NCI-H1436 treated with DMSO at 0.1 percent for 48 hours (cell line): ENCODE measurements at places on chromosomes 3 and 15.

GRCh38 chr3:152403632-152404066, 134.9 kb downstream of the MBNL1 start:
- no peak for DNase-seq

DNA sequence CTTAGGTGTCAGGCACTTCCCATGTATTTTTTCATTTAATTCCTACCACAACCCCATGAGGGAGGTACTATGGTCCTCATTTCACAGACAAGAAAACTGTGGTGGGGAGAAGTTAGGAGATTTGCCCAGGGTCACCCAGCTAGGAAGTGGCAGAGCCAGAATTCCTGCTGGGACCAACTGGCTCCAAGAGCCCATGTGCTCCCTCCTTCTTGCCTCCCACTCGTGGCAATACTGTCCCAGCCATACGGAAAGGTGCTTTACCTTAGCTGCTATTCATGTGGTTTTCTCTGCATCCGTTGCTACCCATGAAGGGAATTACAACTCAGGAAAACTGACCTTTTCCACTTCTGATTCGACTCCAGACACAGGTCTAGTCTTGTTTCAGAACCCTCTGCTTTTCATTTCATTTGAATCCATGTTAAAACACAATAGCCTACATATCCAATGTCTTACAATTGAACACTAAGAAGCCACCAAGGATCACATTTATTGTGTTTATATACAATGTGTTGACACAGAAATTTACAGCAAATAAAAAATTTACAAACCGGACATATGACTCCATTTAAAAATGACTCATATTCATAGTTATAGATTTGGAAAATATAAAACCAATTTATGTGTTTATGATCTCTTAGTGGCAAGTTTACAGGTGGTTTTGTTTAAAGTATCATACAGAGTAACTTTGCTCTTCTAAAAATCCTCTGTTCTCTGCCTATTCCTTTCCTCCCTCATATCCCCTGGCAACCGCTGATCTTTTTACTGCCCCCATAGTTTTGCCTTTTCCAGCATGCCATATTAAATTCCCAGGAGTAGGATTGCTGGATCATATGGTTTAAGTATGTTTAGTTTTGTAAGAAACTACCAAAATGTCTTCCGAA, 58.8 kb downstream of the BTD start:
- DNase-seq: no peak

DNA sequence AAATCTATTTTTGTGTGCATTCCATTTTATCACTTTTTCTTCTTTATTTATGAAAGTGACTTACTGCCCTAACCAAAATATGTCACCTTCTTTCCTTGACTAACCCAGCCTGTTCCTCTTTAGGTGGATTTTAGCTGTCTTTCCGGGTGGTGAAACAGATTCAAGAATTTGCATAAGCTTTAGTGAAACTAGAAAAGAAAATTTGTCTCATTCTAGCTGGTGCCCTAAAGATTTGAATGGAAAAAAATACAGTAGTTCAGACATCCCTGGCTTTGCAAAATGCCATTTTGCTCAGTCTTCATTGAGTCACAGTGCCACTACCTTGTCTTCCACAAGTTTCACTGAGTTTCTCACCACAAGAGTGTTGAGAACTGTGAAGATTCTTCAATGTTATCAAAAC, 28.2 kb upstream of the CCDC50 start:
- DNase-seq: no peak

DNA sequence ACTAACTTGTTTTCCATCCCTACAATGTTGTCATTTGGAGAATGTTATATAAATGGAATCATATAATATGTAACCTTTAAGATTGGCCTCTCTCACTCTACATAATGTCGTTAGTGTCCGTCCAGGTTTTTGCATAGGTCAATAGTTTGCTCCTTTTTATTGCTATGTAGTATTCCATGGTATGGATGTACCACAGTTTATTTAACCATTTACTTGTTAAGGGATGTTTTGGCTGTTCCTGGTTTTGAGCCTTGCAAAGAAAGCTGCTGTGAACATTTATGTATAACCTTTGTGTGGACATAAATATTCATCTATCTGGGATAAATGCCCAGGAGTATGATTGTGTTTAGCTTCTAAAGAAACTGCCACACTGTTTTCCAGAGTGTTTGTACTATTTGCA, 34.1 kb upstream of the SEC22A start:
- DNase-seq: no peak

DNA sequence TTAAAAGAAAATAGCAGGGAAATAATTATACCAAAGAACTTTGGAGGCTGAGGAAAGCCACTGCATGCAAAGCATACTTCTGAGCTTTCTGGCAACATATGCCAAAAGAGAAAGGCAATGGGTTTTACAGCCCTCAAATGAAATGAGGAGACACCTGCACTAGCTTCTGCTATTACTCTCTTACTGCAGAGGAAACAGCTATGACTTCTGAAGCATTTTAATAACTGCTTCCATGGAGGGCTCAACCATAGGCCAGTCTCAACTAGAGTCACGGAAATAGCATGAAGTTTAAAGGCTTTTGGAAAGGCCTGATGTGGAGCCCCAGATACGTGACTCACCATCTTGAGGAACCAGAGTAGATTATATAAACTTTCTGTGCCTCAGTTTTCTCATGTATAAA, 114.8 kb downstream of the OXNAD1 start:
- no peak for DNase-seq

- no peak for DNase-seq
These were observed 18.7 kb downstream of the PLA2G4B start for GRCh38 chr15:41857316-41857715.

- DNase-seq: no peak
These were observed 55.9 kb upstream of the PHLDB2 start for GRCh38 chr3:111803123-111803593.

DNA sequence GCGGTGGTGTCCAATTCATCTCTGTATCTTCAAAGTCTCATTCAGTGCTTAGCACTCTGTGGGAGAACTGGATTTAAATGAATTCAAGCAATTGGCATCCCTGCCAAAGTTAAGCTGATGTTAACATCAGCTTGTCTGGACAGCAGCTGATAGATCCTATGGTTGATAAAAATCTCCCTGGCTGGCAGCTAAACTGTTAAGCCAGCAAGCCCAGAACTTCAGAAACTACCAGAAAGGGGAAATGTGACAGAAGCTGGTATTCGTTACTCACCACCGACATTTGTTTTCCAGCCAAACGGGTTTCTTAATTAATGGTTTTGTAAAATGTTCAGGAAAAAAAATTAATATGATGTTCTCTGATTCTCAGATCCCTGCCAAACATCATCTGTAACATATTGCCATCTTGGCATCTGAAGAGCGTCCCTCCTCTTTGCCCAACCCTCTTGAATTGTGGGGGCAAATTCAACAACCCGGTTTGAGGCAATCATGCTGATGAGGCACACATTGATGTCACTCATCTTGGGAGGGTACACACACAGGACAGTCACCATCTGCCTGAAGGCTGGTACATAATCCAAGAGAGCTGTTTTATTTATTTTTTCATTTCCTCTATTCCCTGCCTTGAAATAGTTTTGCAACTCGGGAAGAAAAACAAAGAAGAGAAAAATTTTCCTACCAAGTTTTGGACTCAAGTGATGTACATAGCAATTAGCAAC, 76.3 kb upstream of the ABHD17C start:
- DNase-seq: no peak

DNA sequence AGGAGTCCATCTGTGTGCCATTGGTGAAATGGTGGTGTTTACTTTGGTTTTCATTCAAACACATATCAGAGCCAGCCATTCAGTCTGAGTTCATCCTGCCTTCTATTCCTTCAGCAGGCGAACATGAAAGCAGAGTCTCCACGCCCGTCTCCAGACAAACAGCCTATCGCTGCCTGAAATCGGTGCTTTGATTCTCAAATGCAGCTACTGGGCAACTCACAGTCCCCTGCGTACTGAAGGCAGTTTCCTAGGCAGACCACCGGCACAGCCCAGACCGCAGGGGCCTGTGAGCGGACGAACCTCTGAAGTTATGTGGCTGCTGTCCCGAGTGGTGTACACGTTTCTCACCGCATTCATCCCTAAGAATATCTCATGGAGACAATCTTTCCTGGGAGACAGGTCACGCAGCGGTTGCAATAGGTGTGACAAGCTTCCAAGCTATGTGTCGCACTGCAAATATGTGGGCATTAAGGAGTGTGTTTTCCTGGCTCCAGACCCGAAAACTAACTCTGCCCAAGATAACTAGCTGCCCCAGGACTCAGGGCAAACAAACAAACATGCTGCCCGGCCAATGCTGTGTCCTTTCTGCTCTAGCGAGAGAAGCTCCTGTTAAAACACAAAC, 16.9 kb upstream of the RYR3 start:
- DNase-seq: no peak

DNA sequence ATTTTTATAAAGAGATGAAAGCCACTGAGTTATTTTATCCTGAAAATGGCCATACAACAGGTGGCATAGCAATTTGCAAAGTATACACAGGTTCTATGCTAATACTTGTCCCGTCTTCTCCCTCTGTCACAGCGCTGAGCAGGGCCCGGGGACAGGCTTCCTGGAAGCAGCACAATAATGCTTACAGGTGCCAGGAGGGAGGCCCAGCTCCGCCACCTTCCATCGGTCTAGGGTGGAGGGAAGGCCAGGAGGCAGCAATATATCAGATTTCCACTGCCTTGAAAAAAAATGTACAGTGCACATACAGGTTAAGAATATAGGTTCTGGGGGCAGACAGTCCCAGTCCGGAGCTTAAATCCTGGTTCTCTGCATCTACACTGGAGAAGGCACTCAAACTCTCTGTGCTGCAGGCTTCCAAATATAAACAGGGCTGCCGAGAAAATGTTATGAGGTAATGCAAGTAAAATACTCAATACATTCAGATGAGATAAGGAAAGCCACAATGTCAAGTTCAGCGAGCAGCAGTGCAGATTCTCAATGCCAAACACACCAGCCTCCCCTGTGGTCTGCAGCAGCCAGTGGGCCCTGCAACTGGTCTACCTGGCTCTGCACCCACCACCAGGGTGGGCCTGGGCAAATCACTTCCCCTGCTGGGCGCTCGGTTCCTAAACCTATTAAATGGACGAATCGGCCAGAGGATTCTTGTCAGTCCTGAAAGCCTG, 189.6 kb downstream of the XXYLT1 start:
- DNase-seq: no peak

GRCh38 chr15:96333131-96334016, 2.9 kb downstream of the NR2F2 start:
- no peak for DNase-seq

GRCh38 chr3:190116551-190117067, 4.1 kb downstream of the P3H2 start:
- no peak for DNase-seq

GRCh38 chr3:33211444-33211843, 7.2 kb downstream of the SUSD5 start:
- DNase-seq: no peak

DNA sequence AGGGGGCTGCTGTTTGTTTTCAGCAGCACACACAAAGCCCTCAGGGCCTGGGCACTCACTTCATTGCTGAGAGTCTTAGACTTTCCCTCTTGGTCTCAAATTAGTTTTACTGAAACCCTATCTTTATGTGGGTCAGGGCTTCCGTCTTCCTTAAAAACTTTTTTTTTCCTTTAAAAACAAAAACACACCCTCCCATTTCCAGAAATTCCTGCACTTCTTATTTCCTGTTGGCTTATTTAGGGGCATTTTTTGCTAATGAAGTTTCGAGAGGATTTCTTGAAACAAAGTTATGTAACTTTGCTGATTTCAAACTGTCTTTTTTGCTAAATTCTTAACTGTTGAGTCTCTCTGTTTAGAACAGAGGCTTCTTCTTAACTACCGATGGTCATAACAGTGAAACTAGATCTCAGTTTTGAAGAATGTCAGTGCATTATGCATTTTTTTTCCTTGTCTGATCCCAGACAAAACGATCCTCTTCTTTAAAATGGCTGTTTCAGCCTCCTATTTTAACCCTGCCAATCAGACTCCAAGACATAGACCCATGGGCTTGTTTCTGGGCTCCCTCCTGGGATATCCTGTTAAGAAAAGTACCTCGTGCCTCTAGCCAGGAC, 23.3 kb downstream of the ANAPC13 start:
- DNase-seq: no peak

DNA sequence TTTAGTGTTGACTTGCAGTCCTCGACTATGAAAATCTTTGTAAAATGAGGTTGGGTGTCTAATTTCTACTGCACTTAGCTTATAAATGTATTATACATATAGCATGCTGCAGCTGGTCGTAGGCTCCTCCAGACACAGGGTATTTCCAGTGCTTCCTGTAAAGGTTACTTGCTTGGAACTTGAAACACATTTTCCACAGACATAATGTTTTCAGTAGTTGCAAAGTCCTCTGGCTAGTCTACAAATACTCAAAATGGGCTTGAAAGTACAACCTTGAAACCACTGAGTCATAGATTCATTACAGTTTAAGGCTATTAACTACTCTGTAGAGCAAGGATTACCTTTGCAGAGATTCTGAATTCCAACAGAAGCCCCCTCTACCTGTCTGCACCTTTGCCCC, 464.1 kb downstream of the RAP2B start:
- DNase-seq: no peak

DNA sequence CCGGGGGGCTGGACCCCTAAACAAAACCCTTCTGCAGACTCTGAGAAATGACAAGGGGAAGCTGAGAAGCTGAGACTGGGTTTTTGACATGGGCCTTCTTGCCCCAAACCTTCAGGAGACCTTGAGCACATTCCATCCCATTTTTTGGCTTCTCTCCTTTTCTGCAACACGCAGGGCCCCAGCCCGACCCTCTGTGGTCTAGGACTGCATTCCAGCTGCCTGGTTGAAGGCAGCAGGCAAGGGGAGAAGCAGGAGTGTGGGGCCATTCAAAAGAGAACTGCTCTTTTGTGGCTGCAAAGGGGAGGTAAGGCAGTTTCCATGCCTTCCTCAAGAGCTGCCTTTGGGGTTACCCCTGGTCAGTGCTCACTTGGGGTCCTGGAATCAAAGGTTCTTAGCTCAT, 263.0 kb downstream of the TLE3 start:
- DNase-seq: no peak

DNA sequence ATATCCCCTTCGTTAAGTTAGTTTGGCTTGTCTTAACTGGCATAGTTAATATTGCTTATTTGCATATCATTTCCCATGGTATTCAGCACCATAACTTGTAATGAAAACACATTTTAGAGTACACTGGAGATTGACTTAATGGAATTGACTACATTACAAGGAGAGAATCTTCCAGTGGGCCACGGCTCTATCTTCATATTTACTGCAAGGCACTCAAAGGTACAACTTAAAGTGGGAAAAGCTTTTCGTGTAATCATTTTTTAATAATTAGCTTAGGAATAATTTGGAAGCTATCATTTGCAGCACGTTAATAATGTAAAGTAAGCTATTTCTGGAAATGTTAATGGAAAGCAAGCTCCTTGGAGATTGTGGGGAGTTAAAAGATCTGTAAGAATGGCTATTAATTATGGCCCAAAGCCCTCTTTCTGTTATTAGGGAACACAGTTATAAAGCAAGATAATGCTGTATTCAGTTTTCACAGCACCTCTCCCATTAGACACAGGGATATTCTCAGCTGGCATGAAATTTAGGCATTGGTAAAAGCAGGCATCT, 551.5 kb upstream of the RGMA start:
- DNase-seq: no peak
